ENCODE measurements at places on chromosomes 2 and 18.

DNA sequence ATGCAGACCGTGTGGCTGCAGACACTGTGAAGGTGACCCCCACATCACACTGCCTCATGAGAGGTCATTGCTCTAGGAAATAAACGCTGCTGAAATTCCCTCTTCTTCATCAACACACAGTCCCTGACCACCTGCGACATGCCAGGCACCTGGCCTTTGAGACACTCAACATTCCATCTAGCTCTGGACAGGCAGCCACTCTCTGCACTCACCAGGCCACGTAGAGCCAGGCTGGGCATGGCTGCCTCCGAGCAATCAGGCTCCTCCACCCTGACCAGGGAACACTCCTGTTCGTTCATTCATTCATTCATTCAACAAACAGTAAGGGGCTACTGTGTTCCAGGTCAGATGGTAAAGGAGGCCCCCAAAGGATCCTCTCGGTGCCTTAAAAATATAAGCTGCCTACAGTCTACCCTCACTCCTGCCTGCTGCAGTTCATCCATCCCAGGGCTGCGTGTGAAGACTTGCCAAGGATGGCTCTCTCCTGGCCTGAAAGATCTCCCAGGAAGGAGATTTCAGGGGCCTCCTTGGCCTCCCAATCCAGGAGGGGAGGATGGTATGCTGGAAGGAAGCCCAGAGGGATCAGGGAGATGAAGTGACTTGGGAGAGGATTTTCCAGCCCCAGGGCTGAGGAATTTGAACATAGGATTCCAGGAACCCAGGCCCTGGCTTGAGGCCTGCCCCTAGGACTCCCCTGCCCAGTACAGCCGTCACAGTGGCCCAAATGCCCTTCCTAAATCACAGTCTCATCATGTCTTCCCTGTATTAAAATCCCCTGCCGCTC lies 66.7 kb downstream of the TNS1 start:
- DNase-seq: no peak

- DNase-seq: no peak
Measured at GRCh38 chr2:230700447-230700846, 12.2 kb upstream of the CAB39 start.

- peak; percentile 96 for DNase-seq
Measured at GRCh38 chr18:54224379-54225014, at the start of gene MBD2. Gene MBD2 (minus strand): TSS chr18:54224669. CDS start chr18:54224559, 110 bp downstream.

DNA sequence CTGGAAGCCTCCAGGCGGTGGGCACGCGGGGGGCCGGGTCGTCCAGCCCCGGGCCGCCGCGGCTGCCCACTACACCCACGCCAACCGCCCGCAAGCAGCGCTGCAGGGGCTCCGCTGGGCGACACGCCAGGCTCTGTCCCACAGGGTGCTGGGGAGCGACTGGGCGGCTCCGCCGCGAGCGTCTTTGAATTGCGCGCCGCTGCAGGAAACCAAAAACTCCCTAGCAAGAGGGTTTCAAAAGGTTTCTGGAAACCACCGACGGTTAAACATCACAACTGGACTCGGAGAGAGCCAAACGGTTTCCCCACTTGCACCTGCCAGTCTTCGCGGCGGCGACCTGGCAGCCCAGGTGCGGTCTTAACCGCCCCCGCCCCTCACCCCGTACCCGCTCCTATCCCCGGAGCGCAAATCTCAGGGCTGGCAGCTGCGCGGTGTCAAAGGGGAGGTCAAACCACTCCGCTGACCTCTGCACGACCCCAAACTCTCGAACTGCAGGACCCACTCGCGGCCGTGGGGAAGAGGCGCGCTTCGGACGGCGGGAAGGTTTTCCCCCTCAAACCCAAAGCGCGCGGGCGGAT lies 1.0 kb downstream of the CXCR4 start:
- DNase-seq: peak; percentile 68

DNA sequence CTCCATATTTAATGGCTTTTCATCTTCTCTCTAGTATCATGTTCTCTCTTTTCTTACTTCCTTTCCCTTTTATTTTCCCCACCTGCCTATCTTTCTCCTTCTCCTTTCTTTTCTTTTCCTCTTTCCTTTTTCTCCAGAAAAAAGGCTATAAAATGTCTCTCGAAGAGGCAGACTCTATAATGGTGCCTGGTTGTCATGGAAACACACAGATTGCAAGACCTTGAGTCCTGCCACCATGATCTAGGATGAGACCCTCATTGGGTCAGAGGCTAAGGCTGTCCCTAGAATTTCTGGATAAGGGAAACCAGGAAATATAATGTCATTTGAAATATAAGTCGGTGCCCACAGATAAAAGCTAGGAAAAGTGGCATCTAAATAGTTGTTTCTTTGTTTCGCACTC lies 36.5 kb upstream of the LHCGR start:
- DNase-seq: no peak

- peak; percentile 49 for DNase-seq
Measured at GRCh38 chr18:35407871-35408481, 30.8 kb upstream of the ZNF396 start.

DNA sequence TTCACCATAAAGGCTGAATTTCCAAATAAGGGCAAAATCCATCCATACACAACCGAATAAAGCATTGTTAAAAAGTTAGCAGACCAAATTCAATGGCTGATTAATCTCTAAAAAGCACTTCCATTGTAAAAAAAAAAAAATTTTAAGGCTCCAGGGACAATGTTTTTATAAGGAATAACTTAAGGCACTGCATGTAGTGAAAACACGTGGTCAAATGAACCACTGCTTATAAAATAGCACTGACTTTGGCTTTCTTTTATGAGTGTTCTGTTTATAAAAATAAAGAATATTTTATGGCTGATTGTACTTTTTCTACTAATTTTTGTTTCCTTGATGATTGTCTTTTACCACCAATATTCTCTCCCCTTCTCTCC lies 409.3 kb upstream of the KCNH7 start:
- DNase-seq: no peak

DNA sequence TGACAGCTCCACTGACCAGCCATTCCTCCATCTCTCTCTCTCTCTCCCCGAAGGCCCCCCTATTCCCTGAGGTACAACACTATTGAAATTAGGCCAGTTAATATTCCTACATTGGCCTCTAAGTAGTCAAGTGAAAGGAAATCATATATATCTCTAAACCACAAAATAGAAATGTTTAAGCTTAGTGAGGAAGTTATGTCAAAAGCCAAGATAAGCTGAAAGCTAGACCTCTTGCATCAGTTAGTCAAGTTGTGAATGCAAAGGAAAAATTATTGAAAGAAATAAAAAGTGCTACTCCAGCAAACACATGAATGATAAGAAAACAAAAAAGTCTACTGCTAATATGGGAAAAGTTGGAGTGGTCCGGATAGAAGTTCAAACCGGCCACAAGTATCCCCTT lies 301.3 kb upstream of the RBMS1 start:
- DNase-seq: no peak

GRCh38 chr18:23276451-23276850 lies 141.2 kb downstream of the CABLES1 start:
- DNase-seq: no peak

GRCh38 chr18:54967786-54968185 lies 8.5 kb upstream of the CCDC68 start:
- no peak for DNase-seq

DNA sequence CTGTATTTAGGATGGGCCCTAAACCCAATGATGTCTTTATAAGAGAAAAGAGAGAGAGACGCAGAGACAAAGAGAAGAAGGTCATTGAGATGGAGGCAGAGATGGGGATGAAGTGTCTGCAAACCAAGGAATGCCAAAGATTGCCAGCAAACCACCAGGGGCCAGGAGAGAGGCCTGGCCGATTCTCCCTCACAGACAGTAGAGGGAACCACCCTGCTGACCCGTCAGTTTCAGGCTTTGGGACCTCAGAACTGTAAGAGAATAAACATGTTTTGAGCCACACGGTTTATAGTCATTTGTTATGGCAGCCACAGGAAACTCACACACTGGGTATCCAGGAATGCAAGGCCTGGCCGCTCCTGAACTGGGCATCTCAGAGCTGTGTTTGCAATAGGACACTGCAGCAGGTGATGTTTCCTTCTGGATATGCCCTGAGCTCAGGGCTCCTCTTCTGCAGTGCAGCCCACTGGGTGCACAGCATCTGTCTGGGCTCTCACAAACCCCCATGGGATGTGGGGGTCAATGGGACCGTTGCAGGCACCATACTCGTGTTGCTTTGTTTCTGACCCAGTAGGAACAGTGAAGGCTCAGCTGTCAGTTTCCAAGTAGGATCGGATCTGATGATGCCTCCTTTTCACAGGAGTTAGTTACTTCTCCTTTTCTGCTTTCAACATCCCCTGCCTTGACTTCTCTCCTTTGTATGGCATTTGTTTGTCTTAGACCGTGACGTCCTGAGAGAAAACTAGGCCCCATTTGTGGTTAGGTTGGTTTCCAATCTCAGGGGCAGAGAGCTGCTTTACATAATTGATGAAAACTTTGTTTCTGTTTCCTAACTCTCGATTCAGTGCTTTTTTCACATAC lies 20.8 kb downstream of the PTPN18 start:
- no peak for DNase-seq

GRCh38 chr2:191105082-191105481 lies 45.7 kb downstream of the STAT4 start:
- no peak for DNase-seq

DNA sequence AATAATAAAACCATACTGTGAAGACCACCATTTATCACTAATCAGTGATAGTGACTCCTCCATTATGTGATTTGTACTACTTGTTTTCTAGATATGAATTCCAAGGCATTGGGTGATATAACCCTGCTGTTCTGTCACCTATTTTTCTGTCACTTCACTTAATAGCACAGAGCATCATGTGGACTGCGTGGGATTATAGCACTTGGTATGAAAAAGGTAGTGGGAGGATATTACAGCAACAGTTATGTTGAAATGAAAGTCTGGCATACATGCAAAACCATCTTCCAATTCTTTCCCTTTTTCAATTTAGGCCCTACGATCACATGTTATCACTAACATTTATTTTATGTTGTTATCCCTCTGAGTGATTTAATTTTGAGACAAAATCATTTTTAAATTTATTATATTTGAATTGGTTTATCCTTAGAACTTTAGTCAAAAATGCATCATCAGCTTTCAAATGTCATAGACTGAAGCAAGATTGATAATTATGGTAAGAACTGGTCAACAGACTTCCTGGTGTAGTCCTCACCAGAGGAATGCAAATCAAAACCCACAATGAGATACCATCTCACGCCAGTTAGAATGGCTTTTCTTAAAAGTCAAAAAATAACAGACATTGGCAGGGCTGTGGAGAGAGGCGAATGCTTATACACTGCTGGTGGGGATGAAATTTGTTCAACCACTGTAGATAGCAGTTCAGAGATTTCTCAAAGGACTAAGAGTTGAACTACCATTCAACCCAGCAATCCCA lies 242.6 kb downstream of the IKZF2 start:
- DNase-seq: no peak

DNA sequence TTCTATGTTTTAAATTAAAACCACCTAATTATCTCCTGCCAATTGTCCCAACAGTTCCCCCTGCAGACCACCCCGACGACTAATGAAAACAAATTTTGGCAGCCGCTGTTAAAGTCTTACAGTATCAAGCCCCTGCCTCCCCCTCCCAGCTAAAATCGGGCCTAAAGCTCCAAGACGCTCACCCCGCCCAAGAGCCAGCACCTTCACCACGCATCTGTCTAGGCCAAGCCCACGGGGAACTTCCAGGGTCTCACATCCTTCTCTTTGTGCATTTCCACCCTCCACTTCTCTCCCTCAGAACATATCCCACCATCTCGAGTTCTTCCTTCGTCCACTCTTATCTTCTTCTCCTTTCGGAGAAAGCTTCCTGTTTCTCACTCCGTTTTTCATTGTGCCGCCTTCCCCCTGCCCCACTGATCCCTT lies 445 bp downstream of the PRPF40A start:
- DNase-seq: peak; percentile 58

DNA sequence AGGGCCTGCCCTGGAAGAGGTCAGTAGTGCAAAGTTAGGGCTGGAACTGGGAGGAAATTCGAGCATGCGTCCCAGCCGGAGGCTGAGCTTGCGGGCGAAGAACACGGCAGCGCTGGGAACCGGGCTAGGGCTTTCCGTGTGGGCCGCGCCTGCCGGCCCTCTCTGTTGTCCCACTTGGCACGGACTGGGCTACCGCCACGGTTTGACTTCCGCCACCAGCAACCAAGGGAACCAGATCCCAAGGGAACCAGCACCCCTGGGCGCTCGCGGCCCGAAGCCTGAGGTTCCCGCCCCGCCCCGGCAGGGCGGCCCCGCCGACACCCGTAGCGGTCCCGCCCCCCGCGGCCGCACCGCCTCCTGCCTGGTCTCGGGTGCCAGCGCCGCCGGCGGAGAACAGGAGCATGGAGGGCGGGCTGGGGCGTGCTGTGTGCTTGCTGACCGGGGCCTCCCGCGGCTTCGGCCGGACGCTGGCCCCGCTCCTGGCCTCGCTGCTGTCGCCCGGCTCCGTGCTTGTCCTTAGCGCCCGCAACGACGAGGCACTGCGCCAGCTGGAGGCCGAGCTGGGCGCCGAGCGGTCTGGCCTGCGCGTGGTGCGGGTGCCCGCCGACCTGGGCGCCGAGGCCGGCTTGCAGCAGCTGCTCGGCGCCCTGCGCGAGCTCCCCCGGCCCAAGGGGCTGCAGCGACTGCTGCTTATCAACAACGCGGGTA lies at the start of gene SPR:
Gene SPR (plus strand): TSS at position 377 of the 708 bp plus-strand sequence. CDS start 25 bp downstream, at position 402.
- DNase-seq: peak; percentile 76

DNA sequence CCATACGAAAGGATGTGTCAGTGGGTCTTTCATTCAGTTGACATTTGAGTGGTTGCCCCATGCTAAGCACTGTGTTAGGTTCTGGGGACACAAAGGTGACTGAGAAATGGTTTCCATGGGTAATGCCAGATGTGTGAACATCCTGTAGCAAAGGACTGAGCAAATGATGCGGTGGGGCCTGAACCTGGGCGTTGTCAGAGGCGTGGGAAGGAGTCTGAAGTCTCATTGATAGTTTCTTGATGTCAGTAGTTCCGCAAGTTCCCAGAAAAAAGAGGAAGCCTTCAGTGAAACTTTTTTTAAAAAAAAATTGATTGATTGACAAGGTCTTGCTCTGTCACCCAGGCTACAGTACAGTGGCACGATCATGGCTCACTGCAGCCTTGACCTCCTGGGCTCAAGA lies 56.9 kb downstream of the LIMS1 start:
- DNase-seq: peak; percentile 39

GRCh38 chr18:9130806-9131205 lies 5.8 kb upstream of the ANKRD12 start:
- DNase-seq: no peak

DNA sequence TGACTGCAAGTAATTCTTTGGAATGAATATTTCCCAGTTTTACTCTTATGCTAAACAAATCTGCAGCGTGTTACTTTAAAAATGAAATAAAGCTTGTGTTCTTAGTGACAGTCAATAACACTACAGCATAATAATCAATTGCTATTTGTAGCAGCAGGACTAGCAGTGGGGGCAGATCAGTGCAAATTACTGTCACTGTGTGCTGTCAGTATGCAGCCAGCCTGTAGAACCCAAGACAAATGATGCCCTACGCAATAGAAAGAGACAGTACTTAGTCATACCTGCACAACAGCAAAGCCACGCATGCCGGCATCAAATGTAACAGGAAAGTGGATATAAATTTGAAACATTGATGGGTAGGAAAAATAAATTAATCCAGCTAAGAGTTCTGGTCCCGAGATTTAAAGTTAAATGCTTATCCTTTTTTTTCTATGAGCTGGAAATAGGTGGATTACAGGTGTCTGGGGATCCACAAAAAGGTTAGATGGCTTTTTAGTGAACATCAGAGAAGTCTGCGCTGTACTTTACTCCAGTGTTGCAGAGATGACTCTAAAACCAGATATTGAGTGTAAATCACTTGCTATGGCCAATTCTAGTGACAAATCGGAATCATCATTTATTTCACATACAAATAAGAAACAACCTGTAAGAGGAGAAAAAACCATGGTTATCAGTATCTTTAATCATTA lies 812.4 kb upstream of the ZEB2 start:
- DNase-seq: no peak
